ENCODE measurements at places on chromosomes 16 and 17.

- peak; percentile 82 for DNase-seq
Observed at GRCh38 chr17:3558603-3559269, 1.1 kb upstream of the TRPV3 start.

- no peak for DNase-seq
Observed at GRCh38 chr17:81690549-81690948, 6.7 kb downstream of the HGS start.

- no peak for DNase-seq
Observed at GRCh38 chr17:47870056-47870455, 19.1 kb upstream of the SP6 start.

GRCh38 chr17:59838052-59838916 lies 54.5 kb downstream of the TUBD1 start:
- DNase-seq, result peak; percentile 78

DNA sequence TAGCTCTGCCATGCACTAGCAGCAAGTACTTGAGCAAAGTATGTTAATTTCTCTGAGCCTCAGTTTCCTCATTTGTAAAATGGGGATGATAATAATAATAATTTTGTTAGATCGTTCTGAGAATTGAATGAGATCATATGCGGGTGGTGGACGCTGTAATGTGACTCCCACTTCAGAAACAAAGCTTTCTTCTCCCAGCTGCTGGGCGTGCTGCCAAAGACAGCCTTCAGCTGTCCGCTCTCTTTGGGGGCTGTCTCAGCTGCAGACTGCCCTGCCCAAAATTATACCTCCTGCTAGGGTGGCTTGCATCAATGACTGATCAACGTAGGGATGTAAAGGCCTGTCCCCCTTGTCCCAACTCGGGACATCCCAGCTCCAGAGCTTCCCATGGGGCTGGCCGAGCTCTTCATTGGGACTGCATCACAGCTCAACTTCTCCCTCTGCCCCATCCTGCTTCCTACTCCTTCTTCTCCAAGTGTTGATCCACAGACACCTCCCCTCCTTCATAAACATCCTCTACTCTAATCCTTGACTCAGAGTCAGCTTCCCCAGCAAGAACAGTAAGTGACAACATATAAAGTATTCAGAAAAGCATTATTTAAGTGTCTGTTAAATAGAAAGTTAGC lies 30.7 kb upstream of the CDH5 start:
- no peak for DNase-seq

DNA sequence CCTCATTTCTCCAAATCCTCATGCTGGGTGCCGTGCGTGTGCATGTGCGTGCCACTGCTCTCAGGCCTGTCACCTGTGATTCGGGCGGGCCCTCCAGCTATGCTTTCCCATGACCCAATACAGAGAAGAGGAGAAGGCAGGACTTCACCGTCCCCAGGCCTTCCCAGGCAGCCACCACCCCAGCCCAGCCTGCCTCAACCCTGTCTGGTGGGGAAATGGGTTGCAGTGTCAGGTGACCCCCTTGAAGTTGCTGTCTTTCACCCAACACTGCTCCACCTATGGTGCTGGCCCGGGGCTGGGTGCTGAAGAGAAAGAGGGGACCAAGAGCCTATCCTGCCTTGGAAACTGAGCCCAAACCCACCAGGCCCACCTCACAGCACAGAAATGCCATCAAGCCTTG lies 94.7 kb downstream of the GOSR1 start:
- DNase-seq, result peak; percentile 49

DNA sequence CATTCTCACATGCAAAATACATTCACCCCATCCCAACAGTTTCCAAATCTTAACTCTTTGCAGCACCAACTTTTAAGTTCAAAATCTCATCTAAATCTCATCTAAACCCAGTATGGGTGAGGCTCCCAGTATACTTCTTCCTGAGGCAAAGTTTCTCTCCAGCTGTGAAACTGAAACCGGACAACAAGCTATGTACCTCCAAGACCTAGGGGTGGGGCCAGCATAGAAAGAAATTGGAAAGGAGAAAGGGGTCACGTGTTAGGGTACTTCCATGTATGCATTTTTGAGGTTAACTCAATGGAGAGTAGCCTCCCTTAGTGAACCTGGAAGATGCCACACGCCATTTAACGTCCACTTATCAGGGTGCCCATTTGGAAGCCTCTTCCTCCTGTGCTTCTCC lies 23.9 kb upstream of the LRRC75A start:
- no peak for DNase-seq

DNA sequence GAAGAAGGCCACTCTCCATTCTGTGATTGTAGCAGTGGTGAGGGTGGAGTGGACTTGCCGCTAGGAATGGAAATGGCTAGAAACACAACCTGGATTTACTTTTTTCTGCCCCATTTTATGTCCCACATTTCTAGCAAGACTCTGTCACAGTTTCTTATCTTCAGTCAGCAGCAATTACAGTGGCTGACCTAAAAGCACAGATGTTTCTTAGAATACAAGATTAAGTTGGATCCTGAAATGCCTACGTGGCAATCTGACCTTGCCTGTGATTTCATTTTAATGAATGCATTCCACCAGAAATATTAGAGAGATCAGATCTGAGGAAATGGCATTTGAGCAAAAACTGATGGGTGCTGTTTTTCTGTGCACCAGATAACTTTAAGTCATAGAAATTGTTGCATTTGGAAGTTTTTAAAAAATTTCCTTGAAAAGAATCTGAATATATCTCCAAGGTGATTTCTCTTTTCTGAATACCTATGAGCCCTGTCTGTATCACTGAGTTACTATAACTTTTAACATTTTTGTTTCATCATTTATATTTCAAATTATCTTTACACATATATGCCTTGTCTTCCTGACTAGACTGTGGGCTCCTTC lies 5.4 kb downstream of the HEATR3 start:
- no peak for DNase-seq

- DNase-seq, result no peak
Observed at GRCh38 chr16:62661435-62661834, 625.2 kb upstream of the CDH8 start.

DNA sequence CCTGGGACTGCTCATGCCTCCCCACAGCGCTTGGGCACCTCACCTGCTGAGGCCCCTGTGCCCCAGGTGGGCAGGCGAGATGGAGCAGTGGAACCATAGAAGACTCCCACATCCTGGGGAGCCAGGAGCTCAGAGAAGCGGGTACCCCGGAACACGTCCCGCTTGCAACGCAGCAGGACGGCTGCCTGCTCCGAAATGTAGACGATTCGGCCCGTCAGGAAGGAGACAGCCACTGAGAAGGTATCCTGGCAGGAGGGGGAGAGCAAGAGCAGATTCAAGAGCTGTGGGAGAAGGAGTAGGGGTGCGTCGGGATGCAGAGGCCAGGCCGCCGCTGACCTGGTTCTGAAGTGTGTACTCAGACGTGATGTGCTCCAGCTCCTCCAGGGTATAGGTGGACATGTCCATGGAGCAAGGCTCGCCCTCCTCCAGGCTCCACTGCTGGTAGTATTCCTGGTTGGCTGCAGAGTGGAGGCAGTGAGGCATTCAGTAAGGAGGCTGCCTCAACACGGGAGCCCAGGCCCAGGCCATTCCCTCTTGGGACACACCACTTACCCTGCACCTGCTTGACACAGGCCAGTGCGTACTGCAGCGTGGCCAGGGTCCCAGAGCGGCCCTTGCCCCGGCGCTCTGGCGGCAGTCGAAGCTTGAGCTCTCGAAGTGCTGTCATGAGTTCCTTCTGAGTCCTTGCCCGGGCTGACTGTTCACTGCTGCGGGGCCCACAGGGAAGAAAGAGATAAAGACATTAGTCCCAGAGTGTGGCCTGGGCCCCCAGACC lies 2.6 kb downstream of the PER1 start:
- no peak for DNase-seq

DNA sequence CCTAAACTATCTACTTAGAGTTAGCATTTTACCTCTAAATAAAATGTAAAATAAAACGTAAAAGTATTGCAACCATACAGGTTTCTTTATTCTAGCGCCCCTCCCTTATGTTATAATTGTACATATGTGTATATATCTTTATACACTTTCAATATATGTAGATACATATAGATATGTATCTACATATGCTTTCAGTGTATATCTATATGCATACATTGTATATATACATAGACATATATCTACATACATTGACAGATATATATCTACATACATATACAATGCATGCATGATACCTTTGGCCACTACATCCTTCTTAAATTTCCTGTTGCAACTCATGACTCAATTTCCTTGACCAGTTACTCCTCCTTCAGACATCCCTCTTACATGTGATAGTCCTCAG lies 16.7 kb downstream of the BPTF start:
- no peak for DNase-seq

- no peak for DNase-seq
Observed at GRCh38 chr16:30041841-30042240, 10.8 kb upstream of the TLCD3B start.

DNA sequence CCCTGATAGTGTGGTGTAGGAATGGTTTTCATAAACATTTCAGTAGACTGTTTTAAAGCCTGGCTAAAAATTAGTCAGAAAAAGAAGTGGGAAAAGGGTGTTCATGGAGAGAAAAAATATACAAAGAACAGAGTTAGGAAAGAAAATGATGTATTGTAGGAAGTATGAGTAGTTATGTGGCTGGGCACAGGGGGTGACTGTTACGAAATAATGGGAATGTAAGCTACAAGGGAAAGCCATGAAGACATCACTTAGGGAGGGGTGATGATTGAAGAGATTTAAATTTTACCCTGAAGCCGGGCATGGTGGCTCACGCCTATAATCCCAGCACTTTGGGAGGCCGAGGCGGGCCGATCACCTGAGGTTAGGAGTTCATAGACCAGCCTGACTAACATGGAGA lies 55.3 kb downstream of the NUP88 start:
- DNase-seq, result no peak

GRCh38 chr17:19876529-19877161 lies 8.9 kb upstream of the ULK2 start:
- DNase-seq, result peak; percentile 71

DNA sequence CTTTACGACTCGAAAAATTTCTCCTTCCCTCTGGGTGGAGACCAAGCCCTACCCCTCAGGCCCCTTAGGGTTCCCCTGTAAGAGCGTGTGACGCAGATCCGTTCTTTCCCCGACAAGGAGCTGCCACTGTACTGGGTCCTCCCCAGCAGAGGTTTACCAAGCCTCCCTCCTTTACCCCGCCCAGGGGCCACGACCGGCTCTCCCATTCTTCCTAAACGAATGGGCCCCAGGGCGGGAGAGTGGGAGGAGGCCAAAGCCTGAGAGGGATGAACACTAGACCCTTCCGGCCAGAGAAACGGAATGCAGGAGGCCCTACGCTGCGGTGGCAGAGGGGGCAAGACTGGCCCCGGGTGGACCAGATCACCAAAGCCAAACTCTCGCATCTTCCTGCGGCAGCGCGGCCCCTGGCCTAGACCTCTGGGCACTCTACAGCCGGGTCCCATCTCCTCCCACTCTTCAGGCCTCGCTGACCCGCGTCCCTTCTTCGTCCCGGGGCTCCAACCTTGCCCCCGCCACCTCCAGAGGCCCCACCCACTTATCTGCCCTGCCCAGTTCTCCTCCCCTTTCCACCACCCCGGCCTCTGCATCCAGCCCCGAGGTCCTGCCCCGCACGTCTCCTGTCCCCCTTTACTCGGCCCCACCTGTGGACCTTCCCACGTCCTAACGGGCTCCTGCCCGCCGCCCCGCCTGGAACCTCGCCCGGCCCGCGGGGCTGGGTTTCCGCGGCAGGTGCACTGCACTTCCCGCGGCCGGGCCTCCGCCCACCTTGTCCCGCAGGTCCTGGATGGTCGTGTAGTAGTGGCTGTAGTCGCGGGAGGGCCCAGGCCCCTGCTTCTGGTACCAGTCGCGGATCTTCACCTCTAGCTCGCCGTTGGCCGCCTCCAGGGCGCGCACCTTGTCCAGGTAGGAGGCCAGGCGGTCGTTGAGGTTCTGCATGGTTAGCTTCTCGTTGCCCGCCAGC lies 765 bp downstream of the KRT19 start:
- DNase-seq, result no peak

DNA sequence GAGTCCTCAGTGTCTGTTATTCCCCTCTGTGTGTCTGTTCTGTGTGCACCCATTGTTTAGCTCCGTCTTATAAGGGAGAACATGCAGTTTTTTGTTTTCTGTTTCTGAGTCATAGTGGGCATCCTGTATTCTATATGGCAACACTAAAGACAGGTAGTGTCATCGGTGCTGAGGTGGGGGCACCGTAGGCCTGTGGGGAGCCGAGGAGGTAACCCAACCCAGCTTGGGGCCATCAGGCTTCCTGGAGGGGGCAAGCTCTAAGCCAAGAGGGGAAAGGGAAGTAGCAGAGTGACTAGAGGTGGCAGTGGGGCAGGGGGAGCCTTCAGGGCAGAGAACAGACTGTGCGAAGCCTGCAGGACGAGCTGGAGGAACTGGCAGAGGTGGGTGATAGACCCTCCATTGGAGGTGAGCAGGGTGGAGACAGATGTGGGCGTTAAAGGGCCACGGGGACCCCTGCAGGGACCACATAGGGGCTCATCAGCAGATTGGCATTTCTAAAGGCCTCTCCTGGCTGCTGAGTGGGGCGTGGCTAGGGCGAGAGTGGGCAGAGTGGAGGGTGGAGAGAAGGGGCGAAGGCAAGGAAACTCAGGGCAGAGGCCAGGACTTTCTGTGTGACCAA lies 36.5 kb downstream of the CPNE2 start:
- peak; percentile 79 for DNase-seq

DNA sequence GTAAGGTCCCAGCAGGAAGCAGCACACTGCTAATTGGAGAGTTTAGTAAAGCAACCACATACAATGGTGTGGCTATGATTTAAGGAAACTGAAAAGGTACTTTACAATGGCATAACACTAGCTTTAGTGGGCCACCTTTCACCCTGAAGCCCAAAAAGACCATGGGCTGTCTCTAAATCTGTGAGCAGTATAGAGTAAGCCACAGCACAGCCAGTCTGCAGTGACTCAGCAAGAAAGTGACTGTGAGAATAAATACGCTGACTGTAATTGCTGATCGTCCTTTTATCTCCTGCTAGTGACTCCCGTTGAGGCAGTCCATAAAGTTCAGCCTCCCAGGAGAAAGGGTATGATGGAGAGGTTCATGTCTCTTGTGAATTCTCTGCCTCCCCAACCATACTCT lies 679.8 kb upstream of the KIF2B start:
- DNase-seq, result no peak

DNA sequence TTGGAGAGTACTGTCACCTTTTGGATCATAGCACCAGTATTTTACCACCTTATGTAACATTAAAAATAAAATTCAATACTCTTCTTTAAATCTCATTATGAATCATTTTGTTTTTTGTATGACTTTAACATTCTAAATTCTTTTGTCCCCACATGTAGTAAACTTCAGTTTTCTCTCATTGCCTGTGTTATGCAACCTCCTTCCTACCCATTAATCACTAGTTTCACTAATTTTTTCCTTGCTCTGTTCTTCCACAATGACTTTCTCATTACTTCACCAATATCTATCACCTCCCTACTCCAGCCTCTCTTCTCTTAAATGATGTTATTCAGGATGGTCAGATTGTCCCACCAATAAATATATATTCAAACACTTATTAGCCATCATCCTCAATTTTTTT lies 68.7 kb downstream of the TTC19 start:
- no peak for DNase-seq

DNA sequence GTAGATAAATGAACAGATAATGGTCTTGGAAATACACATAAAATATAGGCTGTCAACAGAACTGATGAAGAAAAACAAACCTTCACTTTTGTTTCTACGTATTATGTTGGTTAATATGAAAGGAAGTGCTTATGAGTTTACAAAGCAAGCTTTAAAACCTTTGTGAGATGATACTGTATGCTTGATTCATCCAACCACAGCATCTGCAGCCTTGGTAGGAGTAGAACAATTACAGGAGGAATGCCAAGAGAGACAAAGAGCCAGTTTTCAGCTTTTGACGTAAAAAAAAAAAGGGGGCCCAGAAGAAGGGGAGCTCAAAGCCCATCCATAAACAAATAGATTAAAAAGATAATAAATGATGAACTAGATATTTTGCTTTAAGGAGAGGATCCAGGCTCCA lies 13.3 kb downstream of the FAM20A start:
- DNase-seq, result no peak

GRCh38 chr16:560204-560700 lies at the start of gene PRR35:
TSS of gene PRR35 (plus strand) at chr16:560394. CDS start at chr16:563295, 2,901 bp downstream.
- DNase-seq, result no peak

All from activated effector memory CD4-positive, alpha-beta T cell treated with anti-CD3 and anti-CD28 coated beads, Interleukin-2, amount 50 U/mL, for 16 hours (primary cell).